Pancreas (tissue), 10 donors: ENCODE measurements at places on chromosomes 4 and X.

- no peak overlapping the region for H3K27ac ChIP-seq
- H3K27me3 ChIP-seq = no peaks in the 10 kb centered on the region
- no peaks in the 10 kb centered on the region for H3K36me3 ChIP-seq
Measured at GRCh38 chr4:55736605-55737183, 82.9 kb upstream of the EXOC1L start.

DNA sequence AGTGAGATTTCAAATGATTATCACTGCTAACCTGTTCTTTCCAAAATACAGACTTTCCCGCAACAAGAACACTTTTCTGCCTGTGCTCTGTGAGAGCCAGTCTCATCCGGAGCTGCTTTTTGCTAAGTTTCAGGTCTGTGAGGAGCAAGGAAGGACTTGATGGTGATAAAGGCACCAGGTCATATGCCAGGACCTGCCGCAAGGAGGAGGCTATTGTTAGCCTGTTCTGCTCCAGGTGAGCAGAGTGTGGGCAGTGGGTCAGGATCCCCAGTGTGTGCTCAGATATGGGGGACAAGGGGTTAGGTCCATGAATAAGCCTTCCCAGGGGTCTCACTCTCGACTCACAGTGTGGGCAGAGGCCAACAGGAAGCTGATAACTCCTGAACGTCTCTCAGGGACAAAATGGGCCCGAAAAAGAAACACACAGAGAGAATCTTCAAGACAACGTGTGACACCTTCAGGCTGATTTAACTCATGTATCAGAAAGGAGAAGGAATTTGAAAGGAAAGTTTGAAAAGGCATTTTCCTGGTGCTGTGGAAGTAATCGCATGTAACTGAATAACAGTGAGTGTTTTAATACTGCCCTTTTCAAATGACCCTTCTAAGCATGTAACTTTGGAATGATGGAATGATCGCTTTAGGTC is 57.7 kb upstream of the PDLIM3 start:
- DNase-seq = no peak
- no peak overlapping the region for H3K4me3 ChIP-seq
- no peak overlapping the region for H3K27ac ChIP-seq

DNA sequence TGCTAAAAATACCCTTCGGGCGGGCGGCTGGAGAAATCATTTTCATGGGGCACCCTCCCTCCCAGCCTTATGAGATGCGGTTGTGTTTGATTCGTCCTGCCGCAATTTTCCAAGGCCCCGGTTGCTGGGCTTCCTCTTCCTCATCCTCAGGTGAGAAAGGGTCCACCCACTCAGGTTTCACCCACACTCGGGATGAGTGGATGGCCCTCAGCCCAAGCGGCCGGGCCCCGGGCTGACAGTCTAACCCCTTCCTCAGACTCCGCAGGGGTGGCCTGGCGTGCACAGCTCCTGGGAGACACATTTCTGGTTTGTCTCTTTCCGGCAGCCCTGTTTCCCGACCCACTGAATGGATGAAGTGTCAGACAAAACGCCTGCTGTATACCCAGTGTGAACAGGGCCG is 116.5 kb upstream of the LRPAP1 start:
- no peaks in the 10 kb centered on the region for H3K4me1 ChIP-seq
- H3K36me3 ChIP-seq = no peaks in the 10 kb centered on the region
- DNase-seq = no peak
- no peaks in the 10 kb centered on the region for H3K27me3 ChIP-seq
- no peak overlapping the region for H3K4me3 ChIP-seq
- no peak overlapping the region for H3K27ac ChIP-seq

DNA sequence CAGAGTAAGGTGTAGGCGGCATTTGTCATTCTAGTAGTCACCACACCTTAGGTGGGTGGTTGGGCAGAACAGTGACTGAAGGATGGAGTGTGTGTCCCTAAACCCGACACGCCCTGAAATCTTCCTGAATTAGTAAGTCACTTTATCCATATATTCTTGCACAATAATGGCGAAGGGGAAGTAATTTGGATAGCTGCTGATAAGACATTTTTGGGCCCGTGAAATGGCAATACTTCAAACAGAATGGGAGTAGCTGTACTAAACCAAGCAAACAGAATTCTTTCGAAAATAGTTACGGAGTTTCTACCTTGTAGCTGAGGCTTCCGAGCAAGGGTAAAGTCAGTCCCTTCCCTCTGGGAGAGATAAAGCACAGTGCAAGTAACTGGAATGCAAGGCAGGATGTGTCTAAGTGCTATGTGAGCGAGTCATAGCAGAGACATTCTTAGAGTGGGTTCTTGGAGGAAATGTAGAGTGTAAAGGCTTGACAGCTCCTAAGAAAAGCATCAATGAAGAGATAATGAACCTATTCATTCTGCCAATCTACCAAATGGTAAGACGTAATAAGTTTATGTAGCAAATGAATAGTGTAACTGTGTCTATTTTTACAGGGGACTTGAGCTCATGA is 72.8 kb downstream of the CLCN5 start:
- no peak overlapping the region for H3K27ac ChIP-seq
- no peaks in the 10 kb centered on the region for H3K36me3 ChIP-seq
- no peak for DNase-seq
- no peak overlapping the region for H3K4me3 ChIP-seq
- H3K4me1 ChIP-seq = no peaks in the 10 kb centered on the region

DNA sequence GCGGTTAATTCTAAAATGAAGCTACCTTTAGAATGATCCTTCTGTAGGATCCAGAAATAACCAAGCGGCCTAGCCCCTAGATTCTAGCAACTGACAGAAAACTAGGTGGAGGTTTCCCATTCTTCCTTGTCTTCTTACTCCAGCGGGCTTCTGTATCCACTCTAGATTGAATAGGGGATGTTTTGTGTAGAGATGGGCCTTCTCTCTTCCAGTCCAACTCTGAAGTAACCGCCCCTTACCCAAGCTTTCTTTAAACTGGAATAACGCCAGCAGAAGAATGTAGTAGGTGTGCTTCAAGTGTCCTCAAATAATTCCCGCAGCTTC is 386 bp upstream of the TMEM184C start:
- peaks cover 24% of the 10 kb centered on the region for H3K4me1 ChIP-seq
- H3K27me3 ChIP-seq = no peaks in the 10 kb centered on the region
- H3K27ac ChIP-seq = no peak overlapping the region
- DNase-seq = no peak

DNA sequence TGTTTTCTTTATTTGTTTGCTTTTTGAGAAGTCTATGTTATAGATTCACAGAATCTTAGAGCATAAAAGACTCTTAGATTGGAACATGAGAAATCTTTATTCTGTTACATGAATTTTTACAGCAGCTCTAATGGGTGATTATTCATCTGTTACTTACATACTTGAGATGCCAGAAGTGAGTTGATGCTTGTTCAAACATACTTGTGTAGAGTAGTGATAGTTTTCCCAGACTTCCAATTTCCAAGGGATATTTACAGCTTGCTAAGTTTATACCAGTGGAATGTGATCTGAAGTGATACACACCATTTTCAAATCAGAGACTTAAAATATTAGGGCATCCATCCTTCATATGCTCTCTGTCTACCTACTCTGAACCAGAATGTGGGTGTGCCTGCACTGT is 252.9 kb upstream of the SMIM31 start:
- no peaks in the 10 kb centered on the region for H3K27me3 ChIP-seq
- no peak for DNase-seq
- no peak overlapping the region for H3K4me3 ChIP-seq
- no peak overlapping the region for H3K27ac ChIP-seq
